ENCODE measurements at places on chromosomes 1 and 21.

- DNase-seq, result no peak
These were observed 105.1 kb upstream of the ARHGEF16 start for GRCh38 chr1:3349161-3349967.

DNA sequence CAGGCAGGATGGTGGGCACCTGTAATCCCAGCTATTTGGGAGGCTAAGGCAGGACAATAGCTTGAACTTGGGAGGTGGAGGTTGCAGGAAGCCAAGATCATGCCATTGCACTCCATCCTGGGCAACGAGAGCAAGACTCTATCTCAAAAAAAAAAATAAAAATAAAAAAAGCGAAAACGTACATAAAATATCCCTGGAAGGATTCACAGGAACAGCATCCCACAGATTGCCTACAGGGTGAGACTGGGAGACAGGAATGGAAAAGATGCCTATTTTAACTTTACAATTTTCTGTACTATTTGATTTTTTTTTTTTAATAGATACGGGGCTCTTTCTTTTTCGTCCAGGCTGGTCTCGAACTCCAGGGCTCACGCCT, 604 bp upstream of the NBPF3 start:
- no peak for DNase-seq

GRCh38 chr1:32066489-32066873, 6.3 kb upstream of the TMEM39B start:
- peak; percentile 97 for DNase-seq

GRCh38 chr1:245771511-245772281, 616.9 kb downstream of the KIF26B start:
- no peak for DNase-seq

DNA sequence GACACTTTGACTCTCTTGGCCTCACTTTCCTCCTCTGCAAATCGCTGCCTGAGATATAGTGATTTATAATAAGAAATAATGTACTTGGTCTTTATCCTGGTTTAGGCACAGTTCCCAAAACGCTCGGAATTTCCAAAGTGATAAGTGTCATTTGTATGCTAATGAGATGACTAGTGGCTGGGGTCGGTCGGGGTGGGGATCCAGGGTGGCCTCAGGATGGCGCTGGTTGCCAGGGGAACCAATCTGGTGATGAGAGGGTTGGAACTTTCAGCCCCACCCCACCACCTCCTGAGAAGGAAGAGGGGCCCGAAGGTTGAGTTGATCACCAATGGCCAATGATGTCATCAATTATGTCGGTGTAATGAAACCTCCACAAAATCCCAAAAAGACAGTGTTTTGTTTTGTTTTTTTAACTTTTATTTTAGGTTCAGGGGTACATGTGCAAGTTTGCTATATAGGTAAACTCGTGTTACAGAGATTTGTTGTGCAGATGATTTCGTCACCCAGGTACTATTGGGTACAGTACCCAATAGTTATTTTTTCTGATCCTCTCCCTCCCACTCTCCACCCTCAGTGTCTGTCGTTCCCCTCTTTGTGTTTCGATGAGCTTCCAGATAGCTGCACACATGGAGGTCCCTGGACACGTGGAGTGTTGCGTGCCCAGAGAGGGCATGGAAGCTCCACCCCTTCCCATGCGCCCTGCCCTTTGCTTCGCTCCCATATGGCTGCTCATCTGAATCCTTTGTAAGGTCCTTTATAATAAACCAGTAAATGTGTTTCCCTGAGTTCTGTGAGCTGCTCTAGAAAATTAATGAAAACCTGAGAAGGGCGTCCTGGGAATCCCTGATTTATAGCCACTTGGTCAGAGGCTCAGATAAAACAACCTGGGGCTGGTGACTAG, 97.2 kb downstream of the KCNN3 start:
- no peak for DNase-seq

All from dermis blood vessel endothelial cell (primary cell).